ENCODE measurements at places on chromosomes 2 and 18. TPM values are rescaled to one million over a fixed set of nuclear protein-coding genes. Genes with fewer than 3 reads are reported as not detected.
A peak's percentile ranks its signal among the peaks of the same experiment; 100 is the strongest.

DNA sequence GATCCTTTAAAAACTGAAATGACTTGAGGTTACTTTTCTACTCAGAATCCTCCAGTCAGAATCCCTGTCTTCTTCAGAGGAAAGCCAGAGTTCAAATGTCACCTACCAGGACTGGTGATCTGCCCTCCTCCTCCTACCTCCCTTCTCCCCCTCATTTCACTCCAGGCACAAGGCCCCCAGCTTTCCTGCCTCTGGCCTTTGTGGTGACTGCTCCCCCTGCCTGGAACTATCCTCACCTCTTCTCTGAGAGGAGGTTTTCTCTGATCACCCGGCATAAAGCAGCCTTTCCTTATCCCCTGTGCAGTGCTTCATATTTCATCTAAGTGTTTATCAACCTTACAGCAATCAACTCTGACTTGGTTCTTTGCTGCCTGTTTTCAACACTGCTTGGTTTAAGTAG is 6.8 kb downstream of the B3GNT2 start:
- DNase-seq: no peak

The MAPK4 gene
- total RNA-seq: 21.7 TPM

GRCh38 chr2:16628314-16628713 is 37.3 kb downstream of the CYRIA start:
- DNase-seq: no peak

GRCh38 chr2:42051543-42052235 is 3.9 kb downstream of the PKDCC start:
- no peak for DNase-seq

- no peak for DNase-seq
These were observed 14.3 kb downstream of the KCNH7 start for GRCh38 chr2:162824304-162824703.

DNA sequence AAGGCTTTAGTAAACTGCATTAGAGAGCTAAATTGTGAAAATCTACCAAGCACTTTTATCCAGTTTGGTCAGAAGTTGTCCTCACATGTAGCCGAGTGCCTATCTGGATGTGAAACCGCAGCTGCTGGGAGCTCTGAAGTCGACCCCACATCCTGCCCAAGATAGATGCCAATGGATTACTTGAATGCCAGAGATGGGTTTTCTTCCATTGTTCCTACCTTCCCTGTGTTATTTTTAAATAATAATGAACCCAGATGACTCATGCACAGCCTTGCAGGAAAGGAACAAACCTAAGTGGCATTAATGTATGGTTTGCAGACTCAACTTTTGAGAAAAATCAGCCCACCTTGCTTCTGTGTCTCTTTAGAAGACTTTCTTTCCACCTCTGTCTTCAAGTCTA is 408.5 kb downstream of the FBXO15 start:
- no peak for DNase-seq

The GAL3ST2 gene
- not detected for total RNA-seq

DNA sequence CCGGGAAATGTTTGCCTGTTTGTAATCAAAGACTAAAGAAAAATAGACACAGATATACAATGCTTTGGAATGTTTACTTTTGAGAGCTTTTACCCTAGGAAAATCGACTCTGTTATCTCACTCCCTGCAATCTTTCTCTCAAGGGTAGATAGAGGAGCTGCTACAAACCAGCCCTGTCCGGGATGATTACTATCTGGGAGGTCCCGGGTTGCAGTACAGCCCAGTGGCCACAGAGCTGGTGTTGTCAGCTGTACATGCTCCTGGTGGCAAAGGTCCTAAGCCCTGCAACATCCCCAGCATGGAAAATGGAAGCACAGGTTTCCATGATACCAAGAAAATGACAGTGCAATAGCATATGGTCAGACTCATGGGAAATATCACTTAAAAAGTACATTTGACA is 570.5 kb upstream of the SOX11 start:
- no peak for DNase-seq

The SLC9A4 gene
- total RNA-seq: not detected

GRCh38 chr2:36356298-36356989 is 866 bp downstream of the CRIM1 start:
- peak; percentile 54 for DNase-seq

The ATP6V1B1 gene
- total RNA-seq: not detected

The PLB1 gene
- total RNA-seq: 2.4 TPM

- DNase-seq: no peak
These were observed 125.8 kb upstream of the HNMT start for GRCh38 chr2:137838255-137839092.
